ENCODE measurements at places on chromosomes 2 and 18. TPM values are rescaled to one million over a fixed set of nuclear protein-coding genes. Genes with fewer than 3 reads are reported as not detected.

ATG4B gene
- total RNA-seq: 54.6 TPM

FOXI3 gene
- total RNA-seq: not detected

KCNK3 gene
- 1.1 TPM for total RNA-seq

TANC1 gene
- total RNA-seq: 8.9 TPM

LHCGR gene
- not detected for total RNA-seq

DSC3 gene
- 2.2 TPM for total RNA-seq

SCN9A gene
- 2.8 TPM for total RNA-seq

NETO1 gene
- not detected for total RNA-seq

TRAF3IP1 gene
- 13.8 TPM for total RNA-seq

CTAGE1 gene
- not detected for total RNA-seq

UPP2 gene
- total RNA-seq: not detected

MAP4K4 gene
- total RNA-seq: 92.8 TPM

CDCA7 gene
- 50.3 TPM for total RNA-seq

ARHGAP15 gene
- total RNA-seq: not detected

HOXD3 gene
- 0.20 TPM for total RNA-seq

PRSS56 gene
- total RNA-seq: 0.14 TPM

FIGN gene
- total RNA-seq: 1.8 TPM

SMAD2 gene
- total RNA-seq: 67.2 TPM

GCG gene
- total RNA-seq: not detected

MOCOS gene
- 3.6 TPM for total RNA-seq

ANKRD44 gene
- total RNA-seq: 2.7 TPM

OSR1 gene
- total RNA-seq: 8.9 TPM

KLHL30 gene
- total RNA-seq: 0.24 TPM

BOK gene
- total RNA-seq: 32.1 TPM

C18orf32 gene
- total RNA-seq: 25.8 TPM

USP37 gene
- 5.9 TPM for total RNA-seq

KCNIP3 gene
- total RNA-seq: 2.4 TPM

LYPD6 gene
- 0.06 TPM for total RNA-seq

ALK gene
- not detected for total RNA-seq

IL36G gene
- total RNA-seq: not detected

UGT1A5 gene
- total RNA-seq: not detected

CCDC74B gene
- total RNA-seq: 4.4 TPM

PDE1A gene
- total RNA-seq: 0.16 TPM

PID1 gene
- 2.9 TPM for total RNA-seq

EN1 gene
- total RNA-seq: 1.1 TPM

SPDYA gene
- 0.32 TPM for total RNA-seq

MRPL19 gene
- 76.0 TPM for total RNA-seq

KIAA2012 gene
- not detected for total RNA-seq

C1GALT1C1L gene
- total RNA-seq: 1.7 TPM

CCDC68 gene
- 3.8 TPM for total RNA-seq

SP140 gene
- 0.45 TPM for total RNA-seq

RGPD4 gene
- 0.08 TPM for total RNA-seq

TTN gene
- total RNA-seq: under 0.01 TPM

AQP12B gene
- total RNA-seq: not detected

IL37 gene
- total RNA-seq: not detected

RESP18 gene
- total RNA-seq: not detected

DRC1 gene
- total RNA-seq: 0.31 TPM

NMUR1 gene
- total RNA-seq: not detected

FOXD4L1 gene
- total RNA-seq: 0.40 TPM

CFAP65 gene
- total RNA-seq: 0.15 TPM

CASP10 gene
- 2.5 TPM for total RNA-seq

CD8A gene
- 0.37 TPM for total RNA-seq

ZSCAN30 gene
- 1.1 TPM for total RNA-seq

CROCC2 gene
- total RNA-seq: not detected

CAPN14 gene
- total RNA-seq: 0.07 TPM

NAT8 gene
- total RNA-seq: not detected
